ENCODE measurements at places on chromosomes 7 and 10.

DNA sequence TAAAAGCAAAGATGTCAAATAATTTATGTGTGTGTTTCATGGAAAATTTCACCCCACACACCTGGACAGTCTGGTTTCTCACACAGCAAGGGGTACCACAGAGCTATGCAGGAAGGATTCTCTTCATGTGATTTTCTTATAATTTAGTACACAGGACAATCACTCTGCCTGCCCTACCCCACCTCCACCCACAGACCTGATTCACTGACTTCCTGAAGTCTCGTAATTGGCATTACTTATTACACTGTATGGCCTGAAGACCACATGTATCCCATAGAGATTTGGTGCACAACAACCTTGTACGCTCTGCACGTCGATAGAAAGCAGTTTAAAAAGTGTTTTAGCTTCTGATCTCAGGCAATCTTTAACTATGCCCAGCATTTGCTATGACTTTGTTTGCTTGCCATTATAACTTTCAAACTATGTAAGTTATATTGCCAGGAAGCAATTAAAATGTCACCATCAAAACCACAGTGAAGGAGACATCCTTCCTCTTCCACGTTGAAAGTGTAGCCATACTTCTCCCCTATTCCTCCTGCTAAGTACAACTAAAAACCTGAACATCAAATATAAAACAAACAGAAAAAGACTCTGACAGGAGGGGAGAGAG lies 279.4 kb upstream of the IMMP2L start:
- H3K36me3 ChIP-seq = peaks cover 16% of the 10 kb centered on the region
- no peak overlapping the region for H3K4me3 ChIP-seq
- H3K4me1 ChIP-seq = no peaks in the 10 kb centered on the region

DNA sequence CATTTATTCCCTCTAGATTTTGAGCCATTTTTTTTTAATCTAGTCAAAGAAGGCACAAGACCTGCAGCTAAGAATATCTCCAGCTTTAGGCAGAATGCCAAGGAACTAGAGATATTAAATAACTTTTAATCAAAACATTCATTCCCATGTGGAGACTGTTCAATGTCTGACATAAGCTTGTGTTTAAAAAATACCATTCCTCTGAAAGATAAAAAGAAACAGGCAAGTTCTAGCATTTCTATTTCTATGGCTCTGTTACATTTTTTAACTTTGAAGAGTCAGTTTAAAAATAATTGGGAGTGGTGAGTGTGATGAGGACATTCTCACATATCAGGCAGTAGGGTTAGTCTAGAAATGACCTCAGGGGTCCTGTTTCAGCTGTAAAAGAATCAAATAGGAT lies 48.0 kb downstream of the RHOBTB1 start:
- H3K27me3 ChIP-seq = no peaks in the 10 kb centered on the region
- H3K27ac ChIP-seq = peak overlapping the region; percentile 18
- DNase-seq = peak; percentile 45
- no peak overlapping the region for H3K4me3 ChIP-seq
- H3K4me1 ChIP-seq = peaks cover 3% of the 10 kb centered on the region

DNA sequence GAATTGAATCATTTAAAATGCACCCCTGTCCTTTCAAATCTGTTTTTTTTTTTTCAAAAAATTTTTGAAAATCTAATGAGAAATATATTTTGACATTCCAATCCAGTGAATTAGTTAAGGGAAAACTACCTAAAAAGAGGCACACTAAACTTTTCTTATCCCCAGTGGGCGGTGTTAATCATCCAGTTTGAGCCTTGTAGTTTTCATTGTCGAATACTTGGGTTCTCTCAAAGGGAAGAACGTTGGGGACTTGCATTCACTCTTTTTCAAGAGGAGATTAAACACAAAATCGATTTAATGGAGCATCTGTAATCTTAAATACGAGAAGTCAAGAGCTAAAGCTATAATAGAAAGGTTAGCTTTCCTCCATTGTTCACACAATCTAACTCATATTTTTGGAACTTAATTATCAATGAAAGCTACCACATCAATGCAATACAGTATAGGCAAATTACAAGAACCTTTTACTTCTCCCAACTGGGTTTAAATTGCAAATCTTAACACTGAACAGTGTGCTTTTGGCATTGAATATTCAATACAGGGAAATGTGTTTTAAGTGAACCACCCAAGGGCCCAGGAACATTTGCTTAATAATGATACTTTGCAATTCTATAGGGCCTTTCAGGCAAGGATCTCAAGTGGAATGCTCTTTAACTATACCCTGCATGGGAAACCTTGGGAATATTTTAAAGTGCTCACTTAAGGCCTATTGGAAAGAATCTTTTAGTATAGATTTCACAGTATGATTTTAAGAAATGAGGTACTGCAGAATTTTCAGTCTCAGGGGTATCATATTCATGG lies 13.1 kb upstream of the SP8 start:
- H3K27ac ChIP-seq = no peak overlapping the region
- DNase-seq = no peak
- H3K4me1 ChIP-seq = peaks cover 15% of the 10 kb centered on the region
- H3K36me3 ChIP-seq = no peaks in the 10 kb centered on the region
- H3K27me3 ChIP-seq = peaks cover 33% of the 10 kb centered on the region

DNA sequence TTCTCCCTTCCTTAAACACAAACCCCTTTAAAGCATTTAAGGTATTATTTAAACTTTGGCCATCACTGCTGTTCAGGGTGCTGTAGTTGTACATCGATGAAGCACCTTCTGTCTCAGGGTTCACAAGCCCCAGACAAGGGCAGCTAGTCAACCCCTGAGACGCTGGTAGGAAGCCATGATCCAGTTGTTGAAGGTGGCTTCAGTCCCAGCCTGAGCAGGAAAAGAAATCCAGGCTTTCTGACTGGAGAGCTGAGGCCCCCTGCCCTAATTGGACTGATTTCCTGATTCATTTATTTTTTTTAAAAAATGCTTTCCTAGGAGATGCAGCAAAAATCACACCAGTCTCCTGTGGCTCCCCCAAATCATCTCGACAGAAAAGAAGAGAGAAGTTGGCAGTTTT lies 15.8 kb downstream of the CPA1 start:
- peaks cover 1% of the 10 kb centered on the region for H3K4me1 ChIP-seq
- no peak for DNase-seq
- no peak overlapping the region for H3K27ac ChIP-seq
- peaks cover 4% of the 10 kb centered on the region for H3K36me3 ChIP-seq

DNA sequence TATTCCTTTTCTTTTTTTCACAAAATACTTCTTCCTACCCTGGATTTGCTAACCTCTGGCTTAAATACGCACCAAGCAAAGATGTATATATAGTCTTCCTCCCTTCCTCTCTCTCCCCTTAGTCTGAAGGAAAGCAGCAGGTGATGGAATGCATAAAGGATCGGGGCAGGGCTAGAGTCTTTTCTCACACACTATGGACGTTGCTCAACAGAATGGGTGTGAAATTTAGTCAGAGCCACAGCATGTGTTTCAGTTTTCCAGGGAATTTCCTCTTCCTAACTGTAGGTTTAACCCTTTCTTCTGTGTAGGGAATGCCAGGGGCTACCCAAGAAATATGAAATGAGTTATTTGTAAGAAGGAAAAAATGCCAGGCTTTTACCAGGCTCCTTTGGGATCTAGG lies 71.4 kb upstream of the NFKB2 start:
- no peak overlapping the region for H3K4me3 ChIP-seq
- peaks cover 2% of the 10 kb centered on the region for H3K36me3 ChIP-seq
- peak; percentile 66 for DNase-seq
- H3K27ac ChIP-seq = no peak overlapping the region

DNA sequence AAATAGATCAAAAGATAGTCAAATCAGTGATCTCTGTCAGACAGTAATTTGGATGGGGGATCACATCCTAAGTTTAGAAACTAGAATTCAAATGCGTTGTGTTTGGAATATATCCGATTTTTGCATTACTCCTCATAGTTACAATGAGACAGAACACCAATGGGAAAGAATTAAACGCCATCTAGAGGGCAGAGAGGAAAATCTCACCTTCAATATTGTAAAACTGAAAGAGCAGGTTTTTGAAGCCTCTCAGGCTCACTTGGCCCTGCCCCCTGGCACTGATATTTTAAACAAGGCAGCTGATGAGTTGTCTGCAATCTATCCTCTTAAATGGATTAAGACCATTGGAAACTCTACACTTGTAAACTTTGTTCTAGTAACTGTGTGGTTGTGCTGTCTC lies 17.7 kb downstream of the FRG2B start:
- no peaks in the 10 kb centered on the region for H3K4me1 ChIP-seq
- no peak for DNase-seq
- H3K27ac ChIP-seq = no peak overlapping the region

GRCh38 chr7:23530405-23530804 lies 1.4 kb downstream of the TRA2A start:
- no peak overlapping the region for H3K27ac ChIP-seq
- no peaks in the 10 kb centered on the region for H3K27me3 ChIP-seq
- peak; percentile 66 for DNase-seq
- no peaks in the 10 kb centered on the region for H3K36me3 ChIP-seq

DNA sequence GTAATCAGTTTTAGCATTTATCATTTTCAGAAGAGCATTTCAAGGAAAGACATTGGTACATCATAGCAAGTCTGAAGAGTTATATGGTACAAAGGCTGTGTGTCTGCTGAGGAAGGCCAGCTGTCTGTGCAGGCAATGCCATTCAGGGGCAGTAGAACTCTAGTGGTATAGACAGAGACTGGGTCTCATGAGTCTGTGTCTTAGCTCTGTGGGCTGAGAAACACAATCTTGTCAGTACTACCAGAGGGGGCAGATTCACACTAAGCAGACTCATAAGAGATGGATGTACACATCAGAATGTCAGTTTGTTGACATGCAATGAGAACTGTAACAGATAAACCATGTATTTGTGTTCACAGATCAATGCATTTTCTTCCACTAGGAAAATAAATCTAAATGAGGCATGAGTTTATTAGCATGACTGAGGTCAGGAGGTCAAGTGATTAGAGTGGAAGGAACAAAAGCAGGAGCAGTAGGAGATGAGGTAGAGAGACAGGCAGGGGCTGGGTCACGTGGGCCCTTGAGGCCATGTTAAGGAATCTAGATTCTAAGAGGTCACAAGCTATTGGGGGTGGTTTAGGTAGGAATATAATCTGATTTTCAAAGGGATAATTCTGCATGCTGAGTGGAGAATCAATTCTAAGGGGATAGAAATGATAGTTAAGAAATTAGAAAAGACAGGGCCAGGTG lies 7.5 kb upstream of the GGCT start:
- no peak overlapping the region for H3K4me3 ChIP-seq
- H3K36me3 ChIP-seq = no peaks in the 10 kb centered on the region
- H3K27me3 ChIP-seq = no peaks in the 10 kb centered on the region
- peak; percentile 3 for DNase-seq

DNA sequence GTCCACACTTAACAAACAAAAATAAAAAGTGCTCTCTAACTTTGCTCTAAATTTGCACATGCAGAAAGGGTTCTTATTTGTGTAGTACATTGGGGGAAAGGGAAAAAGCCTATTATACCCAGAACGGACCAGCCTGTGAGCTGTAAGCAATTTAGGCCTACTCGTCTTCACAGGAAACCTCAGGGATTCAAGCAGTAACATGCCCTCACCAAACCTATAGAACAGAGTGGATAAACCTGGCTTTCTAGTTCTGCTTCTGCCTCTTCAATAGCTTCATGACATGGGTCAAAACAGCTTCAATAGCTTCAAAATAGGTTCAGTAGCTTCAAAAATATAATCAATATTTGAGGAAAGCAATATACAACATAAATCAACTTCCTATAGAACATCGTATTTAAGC lies 163.7 kb downstream of the ARL4A start:
- no peaks in the 10 kb centered on the region for H3K27me3 ChIP-seq
- no peak overlapping the region for H3K27ac ChIP-seq
- no peaks in the 10 kb centered on the region for H3K36me3 ChIP-seq
- H3K4me3 ChIP-seq = no peak overlapping the region
- H3K4me1 ChIP-seq = no peaks in the 10 kb centered on the region
- no peak for DNase-seq

GRCh38 chr10:116829711-116830110 lies 19.6 kb upstream of the ENO4 start:
- H3K36me3 ChIP-seq = peaks cover 5% of the 10 kb centered on the region
- no peaks in the 10 kb centered on the region for H3K27me3 ChIP-seq
- peaks cover 11% of the 10 kb centered on the region for H3K4me1 ChIP-seq
- H3K27ac ChIP-seq = no peak overlapping the region
- H3K4me3 ChIP-seq = no peak overlapping the region
- no peak for DNase-seq

DNA sequence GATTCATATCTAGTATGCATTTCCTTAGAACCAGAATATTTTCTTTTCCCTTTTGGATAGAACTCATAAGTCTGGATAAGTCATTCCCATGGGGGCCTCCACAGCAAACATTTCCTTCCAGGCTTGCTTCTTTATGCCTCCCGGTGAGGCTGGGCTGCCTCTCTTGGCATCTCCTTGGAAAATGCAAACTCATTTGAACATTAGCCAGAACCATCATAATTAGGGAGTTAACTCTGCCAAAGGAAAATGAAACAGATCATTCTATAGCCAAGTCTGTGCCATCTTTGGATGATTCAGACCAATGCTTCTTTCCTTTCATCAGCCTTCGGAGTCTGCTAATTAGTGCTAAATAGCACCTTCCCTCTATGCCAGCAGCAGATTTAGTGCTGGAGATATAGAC lies 81.1 kb downstream of the PLPP4 start:
- H3K36me3 ChIP-seq = no peaks in the 10 kb centered on the region
- H3K27me3 ChIP-seq = no peaks in the 10 kb centered on the region
- H3K4me3 ChIP-seq = no peak overlapping the region
- no peak for DNase-seq

GRCh38 chr10:66822801-66823200 lies 103.0 kb upstream of the LRRTM3 start:
- H3K27ac ChIP-seq = no peak overlapping the region
- H3K27me3 ChIP-seq = no peaks in the 10 kb centered on the region
- DNase-seq = no peak

DNA sequence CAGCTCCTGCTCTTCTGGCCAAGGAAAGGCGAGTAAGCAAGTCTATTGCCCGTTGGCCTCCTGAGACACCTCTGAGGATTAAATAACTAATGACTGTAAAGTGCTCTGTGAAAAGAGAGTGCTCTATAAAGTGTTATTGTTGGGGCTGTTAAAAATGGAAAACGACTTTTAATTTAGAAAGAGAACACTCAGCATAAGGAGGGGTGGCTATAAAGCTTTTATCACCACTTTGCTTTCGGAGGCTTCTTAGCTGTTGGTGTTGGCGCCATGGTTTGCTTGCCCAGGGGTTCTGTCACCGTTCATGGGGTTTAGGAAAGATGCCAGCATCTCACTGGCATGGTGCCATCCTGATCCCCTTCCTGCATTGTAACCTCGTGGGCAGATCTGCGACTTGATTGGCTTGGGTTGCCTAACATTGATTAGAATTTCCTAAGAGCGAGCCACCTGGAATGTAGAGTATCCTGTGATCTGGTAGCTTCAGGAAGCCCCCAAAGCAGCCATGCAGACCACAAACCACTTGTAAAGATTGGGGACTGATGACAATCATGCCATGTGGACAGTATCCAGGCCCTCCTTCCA lies 509.9 kb downstream of the LRMDA start:
- H3K27me3 ChIP-seq = peaks cover 29% of the 10 kb centered on the region
- no peak overlapping the region for H3K27ac ChIP-seq
- no peak overlapping the region for H3K4me3 ChIP-seq
- no peaks in the 10 kb centered on the region for H3K4me1 ChIP-seq

Data from mesenchymal stem cell (in vitro differentiated cells and primary cell).